H9 (cell line): ENCODE measurements at places on chromosomes 1 and 21.

DNA sequence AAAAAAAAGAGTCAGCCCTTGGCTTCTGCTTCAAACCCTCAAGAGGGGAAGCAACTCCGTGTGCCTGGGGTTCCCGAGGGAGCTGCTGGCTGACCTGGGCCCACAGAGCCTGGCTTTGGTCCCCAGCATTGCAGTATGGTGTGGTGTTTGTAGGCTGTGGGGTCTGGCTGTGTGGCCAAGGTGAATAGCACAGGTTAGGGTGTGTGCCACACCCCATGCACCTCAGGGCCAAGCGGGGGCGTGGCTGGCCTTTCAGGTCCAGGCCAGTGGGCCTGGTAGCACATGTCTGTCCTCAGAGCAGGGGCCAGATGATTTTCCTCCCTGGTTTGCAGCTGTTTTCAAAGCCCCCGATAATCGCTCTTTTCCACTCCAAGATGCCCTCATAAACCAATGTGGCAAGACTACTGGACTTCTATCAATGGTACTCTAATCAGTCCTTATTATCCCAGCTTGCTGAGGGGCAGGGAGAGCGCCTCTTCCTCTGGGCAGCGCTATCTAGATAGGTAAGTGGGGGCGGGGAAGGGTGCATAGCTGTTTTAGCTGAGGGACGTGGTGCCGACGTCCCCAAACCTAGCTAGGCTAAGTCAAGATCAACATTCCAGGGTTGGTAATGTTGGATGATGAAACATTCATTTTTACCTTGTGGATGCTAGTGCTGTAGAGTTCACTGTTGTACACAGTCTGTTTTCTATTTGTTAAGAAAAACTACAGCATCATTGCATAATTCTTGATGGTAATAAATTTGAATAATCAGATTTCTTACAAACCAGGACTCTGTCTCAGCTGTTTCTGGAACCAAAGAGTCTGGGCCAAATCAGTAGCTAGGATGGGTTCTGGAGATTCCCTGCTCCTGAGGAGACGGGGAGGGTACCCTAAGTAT, 26.8 kb upstream of the KDM4A start:
- DNase-seq, result no peak

GRCh38 chr1:228045871-228046270, 36.6 kb upstream of the ARF1 start:
- DNase-seq, result peak; percentile 29

- DNase-seq, result no peak
These were observed 8.6 kb upstream of the COL6A2 start for GRCh38 chr21:46089285-46089684.

GRCh38 chr1:50667272-50667671, 244.0 kb upstream of the DMRTA2 start:
- no peak for DNase-seq

GRCh38 chr1:110880708-110881374, 7.9 kb downstream of the CD53 start:
- no peak for DNase-seq

DNA sequence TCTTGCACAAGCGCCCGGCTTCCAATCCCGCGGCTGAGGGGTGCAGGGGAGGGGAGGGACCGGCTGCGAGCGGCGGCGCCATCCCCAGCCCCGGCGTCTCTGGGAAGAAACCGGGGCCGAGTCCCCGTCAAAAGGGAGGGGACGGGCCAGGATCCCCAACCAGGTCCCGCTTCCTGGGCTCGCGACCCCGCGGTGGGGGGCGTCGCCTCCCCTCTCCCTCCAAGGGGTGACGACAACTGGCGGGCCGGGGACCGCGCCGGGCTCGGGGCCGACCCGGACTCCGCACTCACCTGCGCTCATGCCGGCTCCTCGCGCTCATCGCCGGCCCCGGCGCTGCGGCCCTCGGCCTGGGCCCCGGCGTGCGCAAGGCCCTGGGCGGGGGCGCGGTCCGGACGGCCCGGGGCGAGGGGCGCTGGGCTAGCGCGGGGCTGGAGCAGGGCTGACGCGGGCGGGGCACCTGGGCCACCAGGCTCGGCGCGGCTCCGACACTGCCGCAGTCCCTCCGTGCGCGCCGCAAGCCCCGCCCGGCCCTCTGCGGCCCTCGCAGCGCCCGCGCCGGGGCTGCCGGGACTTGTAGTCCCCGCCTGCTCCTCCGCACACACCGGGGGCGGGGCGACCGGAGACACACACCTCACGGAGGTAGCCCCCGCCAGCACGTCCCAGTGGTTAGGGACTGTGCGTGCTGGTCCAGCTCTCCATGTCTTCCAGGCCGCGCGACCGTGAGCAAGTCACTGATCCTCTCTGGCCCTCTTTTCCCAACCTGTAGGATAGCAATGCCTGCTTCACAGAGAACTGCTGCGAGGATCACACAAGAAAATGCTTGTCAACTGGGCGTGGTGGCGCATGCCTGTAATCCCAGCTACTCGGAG, at the start of gene ATP13A2:
Gene ATP13A2 (minus strand): TSS at position 490 of the 869 bp plus-strand sequence. CDS start 190 bp downstream, at position 300.
- DNase-seq, result peak; percentile 95

GRCh38 chr1:205318231-205318991, 3.1 kb downstream of the NUAK2 start:
- no peak for DNase-seq

GRCh38 chr1:167532964-167533824, 14.9 kb upstream of the CD247 start:
- DNase-seq, result no peak
